ENCODE measurements at places on chromosomes 7 and 10.
A peak's percentile ranks its signal among the peaks of the same experiment; 100 is the strongest.

DNA sequence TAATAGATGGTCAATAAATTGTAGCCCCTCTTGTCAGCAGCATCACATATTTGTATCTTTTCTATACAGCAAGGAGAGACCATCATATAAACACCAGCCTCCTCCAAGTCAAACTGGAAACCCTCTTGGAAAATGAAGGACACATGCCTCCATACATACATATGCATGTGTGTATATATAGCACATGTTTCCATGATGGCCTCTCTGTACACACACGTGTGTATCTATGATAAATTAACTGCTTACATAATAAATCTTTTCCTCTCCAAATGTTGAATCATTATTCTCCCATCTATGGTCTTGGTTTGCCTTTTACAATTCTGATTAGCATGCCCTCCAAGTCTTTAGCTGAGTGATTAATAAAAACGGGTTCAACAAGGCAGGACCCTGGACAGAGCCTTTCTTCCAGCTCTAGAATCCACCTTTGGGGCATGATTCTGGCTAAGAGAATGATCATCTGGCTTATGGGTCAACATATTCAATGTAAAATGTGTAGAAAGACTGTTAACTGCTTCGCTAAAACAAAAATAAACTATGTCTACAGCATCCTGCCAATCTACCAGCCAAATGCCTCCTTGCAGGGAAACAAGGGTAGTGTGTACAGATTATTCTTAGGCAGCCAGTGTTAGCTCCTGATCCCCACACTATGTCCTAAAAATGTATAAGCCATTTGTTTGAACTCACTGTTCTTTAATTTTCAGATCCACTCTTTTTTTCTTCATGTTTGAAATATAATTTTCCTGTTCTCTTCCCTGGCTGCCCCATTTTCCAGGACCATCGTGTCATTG is 70.0 kb downstream of the CRTAC1 start:
- H3K27ac ChIP-seq, result no peak overlapping the region
- H3K4me3 ChIP-seq, result no peak overlapping the region
- H3K4me1 ChIP-seq, result no peaks in the 10 kb centered on the region
- no peak for DNase-seq
- H3K36me3 ChIP-seq, result no peaks in the 10 kb centered on the region
- H3K27me3 ChIP-seq, result peaks cover 58% of the 10 kb centered on the region

- no peak overlapping the region for H3K27ac ChIP-seq
- H3K36me3 ChIP-seq, result no peaks in the 10 kb centered on the region
- H3K4me1 ChIP-seq, result no peaks in the 10 kb centered on the region
- no peak overlapping the region for H3K4me3 ChIP-seq
Observed at GRCh38 chr10:33889371-33889770, 554.9 kb upstream of the NRP1 start.

DNA sequence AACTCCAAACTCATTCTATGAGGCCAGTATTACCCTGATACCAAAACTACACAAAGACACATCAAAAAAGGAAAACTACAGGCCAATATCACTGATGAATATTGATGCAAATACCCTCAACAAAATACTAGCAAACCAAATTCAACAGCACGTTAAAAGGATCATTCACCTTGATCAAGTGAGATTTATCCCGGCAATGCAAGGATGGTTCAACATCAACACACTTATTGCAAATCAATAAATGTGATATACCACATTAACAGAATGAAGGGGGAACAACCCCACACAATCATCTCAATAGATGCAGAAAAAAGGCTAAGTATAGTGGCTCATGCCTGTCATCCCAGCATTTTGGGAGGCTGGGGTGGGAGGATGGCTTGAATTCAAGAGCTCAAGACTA is 19.9 kb downstream of the IDE start:
- no peak for DNase-seq
- no peak overlapping the region for H3K27ac ChIP-seq
- H3K36me3 ChIP-seq, result peaks cover 60% of the 10 kb centered on the region

DNA sequence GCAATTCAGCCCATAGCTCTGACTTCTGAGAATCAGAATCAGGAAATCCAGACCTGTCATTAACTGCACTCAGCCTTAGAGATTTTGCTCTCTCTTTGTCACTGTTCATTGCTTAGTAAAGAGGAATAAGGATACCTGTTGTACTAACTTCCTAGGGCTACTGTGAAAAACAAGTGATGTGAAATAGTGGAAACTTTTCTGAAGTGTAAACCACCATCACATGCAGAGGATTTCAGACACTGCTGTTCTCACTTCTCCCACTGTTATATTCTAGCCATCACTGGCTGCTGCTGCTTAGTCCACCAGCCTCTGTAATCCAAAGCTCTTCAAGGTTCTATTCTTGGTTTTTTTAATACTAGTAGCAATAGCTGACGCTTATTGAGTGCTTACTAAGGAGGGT is 129.6 kb upstream of the CCDC6 start:
- H3K4me1 ChIP-seq, result peaks cover 37% of the 10 kb centered on the region
- H3K36me3 ChIP-seq, result no peaks in the 10 kb centered on the region
- no peak overlapping the region for H3K27ac ChIP-seq
- H3K4me3 ChIP-seq, result no peak overlapping the region
- no peaks in the 10 kb centered on the region for H3K27me3 ChIP-seq

- H3K4me3 ChIP-seq, result no peak overlapping the region
- H3K27ac ChIP-seq, result no peak overlapping the region
- H3K4me1 ChIP-seq, result no peaks in the 10 kb centered on the region
- H3K27me3 ChIP-seq, result no peaks in the 10 kb centered on the region
Observed at GRCh38 chr10:128263891-128264688, 137.9 kb upstream of the MKI67 start.

GRCh38 chr7:132009778-132010177 is 453.4 kb upstream of the PODXL start:
- no peaks in the 10 kb centered on the region for H3K36me3 ChIP-seq
- no peaks in the 10 kb centered on the region for H3K4me1 ChIP-seq
- H3K27me3 ChIP-seq, result no peaks in the 10 kb centered on the region

DNA sequence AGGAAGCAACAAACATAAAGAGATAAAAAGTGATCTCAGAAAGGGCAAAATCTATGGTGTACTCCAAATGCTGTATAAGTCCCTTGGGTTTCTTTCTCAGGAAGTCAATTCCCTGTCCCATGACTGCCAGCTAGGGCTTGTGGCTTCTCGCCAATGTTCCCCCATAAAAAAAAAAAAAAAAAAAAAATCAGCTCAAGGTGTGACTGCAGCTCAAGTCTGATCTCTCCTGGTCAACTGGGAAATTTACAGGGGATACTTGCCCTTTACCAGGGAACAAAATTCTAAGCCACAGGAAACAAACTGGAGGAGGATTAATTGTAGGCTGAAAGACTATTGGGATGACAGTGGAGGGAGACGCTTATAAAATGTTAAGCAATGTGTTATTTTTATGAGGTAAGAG is 76.0 kb downstream of the PCGF5 start:
- no peak overlapping the region for H3K4me3 ChIP-seq
- no peak overlapping the region for H3K27ac ChIP-seq
- peaks cover 13% of the 10 kb centered on the region for H3K4me1 ChIP-seq
- DNase-seq, result no peak

DNA sequence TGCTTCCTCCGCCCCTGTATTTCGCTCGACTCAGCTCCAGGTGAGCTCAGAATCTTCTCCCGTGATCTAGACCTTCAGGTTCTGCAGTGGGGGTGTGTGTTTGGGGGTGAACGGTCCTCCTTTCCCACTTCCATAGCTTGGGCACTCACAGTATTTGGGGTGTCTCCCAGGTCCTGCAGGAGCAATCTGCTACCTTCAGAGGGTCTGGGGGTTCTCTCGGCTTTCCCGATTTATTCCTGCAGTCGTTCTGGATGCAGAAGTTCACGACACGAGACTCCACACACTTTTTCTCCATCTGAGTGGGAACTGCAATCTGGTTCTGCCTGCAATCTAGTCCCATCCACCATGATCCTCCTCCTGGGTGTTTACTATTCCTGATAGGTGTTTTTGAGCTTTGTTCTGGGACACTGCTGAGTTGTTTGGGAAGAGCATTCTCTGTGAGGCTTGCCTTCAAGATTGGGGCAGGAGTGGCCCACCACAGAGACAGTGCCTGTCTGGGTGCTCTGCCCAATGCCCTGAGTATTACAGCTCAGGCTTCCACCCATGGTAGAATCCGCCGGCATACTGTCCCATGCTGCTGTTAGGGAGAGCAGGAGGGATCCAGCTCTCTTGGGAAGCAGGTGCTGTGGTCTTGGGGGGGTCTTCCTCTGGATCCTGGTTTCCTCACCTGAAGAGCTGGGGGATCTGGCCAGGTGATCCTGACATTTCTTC is 29.8 kb downstream of the JAKMIP3 start:
- DNase-seq, result no peak
- no peak overlapping the region for H3K27ac ChIP-seq
- no peaks in the 10 kb centered on the region for H3K36me3 ChIP-seq
- no peaks in the 10 kb centered on the region for H3K27me3 ChIP-seq
- H3K4me3 ChIP-seq, result no peak overlapping the region
- H3K4me1 ChIP-seq, result no peaks in the 10 kb centered on the region

DNA sequence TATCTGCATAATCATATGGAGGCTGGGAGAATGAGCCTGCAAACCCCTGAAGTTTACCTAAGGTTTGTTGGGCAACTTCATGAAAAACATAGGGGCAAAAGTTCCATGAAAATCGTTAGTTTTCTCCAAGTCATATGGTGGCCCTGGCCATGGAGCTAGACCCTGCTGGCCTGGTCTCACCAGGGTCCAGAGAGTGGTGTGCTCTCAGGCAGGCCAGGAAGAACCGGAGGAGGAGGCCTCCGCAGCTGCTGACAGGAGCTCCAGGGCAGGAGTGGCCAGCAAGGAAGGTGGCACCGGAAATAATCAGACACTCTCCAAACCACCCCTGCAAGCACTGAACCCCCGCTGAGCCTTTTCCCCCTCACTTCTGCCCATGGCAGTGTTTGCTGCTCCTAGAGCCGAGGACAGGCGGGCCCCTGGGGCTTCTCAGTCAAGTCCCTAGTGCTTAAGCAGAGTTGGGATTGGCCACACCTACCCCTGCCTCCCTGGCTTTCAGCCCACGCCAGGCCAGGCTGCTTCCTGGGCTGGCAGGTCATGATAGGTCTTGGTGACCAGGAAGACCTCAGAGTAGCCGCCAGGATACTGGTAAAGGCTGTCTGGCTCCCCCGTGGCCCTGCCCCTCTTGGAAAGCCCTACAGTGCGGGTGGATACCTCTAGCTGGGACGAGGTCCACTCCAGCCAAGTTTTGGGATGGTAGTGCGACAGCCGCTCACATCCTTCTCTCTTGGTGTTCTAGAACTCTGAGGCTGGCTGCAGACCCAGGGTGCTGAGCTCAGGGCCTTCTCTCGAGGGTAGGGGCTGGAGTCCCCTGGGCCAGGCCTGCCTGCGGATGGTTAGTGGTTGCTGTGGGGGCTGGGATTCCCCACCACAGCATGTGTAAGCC is 242.8 kb downstream of the MGMT start:
- H3K27me3 ChIP-seq, result no peaks in the 10 kb centered on the region
- no peak for DNase-seq
- no peaks in the 10 kb centered on the region for H3K36me3 ChIP-seq
- H3K4me3 ChIP-seq, result no peak overlapping the region
- no peak overlapping the region for H3K27ac ChIP-seq

- peak overlapping the region; percentile 95 for H3K4me3 ChIP-seq
- no peak for DNase-seq
- H3K36me3 ChIP-seq, result peaks cover 18% of the 10 kb centered on the region
- H3K4me1 ChIP-seq, result peaks cover 39% of the 10 kb centered on the region
- H3K27me3 ChIP-seq, result no peaks in the 10 kb centered on the region
- peak overlapping the region; percentile 100 for H3K27ac ChIP-seq
Observed at GRCh38 chr10:75398200-75398691, 3.3 kb downstream of the ZNF503 start.

GRCh38 chr7:152910545-152911225 is 151.1 kb downstream of the ACTR3B start:
- no peaks in the 10 kb centered on the region for H3K27me3 ChIP-seq
- no peak for DNase-seq
- no peak overlapping the region for H3K27ac ChIP-seq
- no peaks in the 10 kb centered on the region for H3K36me3 ChIP-seq
- H3K4me1 ChIP-seq, result no peaks in the 10 kb centered on the region

GRCh38 chr7:69435711-69436110 is 162.6 kb upstream of the AUTS2 start:
- peaks cover 50% of the 10 kb centered on the region for H3K4me1 ChIP-seq
- no peak overlapping the region for H3K27ac ChIP-seq
- H3K27me3 ChIP-seq, result no peaks in the 10 kb centered on the region
- no peaks in the 10 kb centered on the region for H3K36me3 ChIP-seq
- no peak for DNase-seq

GRCh38 chr10:113000442-113000841 is 50.4 kb downstream of the TCF7L2 start:
- H3K27me3 ChIP-seq, result no peaks in the 10 kb centered on the region
- peak overlapping the region; percentile 67 for H3K27ac ChIP-seq
- no peak for DNase-seq
- H3K36me3 ChIP-seq, result no peaks in the 10 kb centered on the region

- no peak overlapping the region for H3K4me3 ChIP-seq
- no peaks in the 10 kb centered on the region for H3K4me1 ChIP-seq
- DNase-seq, result no peak
- no peaks in the 10 kb centered on the region for H3K27me3 ChIP-seq
- H3K36me3 ChIP-seq, result no peaks in the 10 kb centered on the region
Observed at GRCh38 chr10:88642963-88643362, 21.3 kb upstream of the LIPF start.

DNA sequence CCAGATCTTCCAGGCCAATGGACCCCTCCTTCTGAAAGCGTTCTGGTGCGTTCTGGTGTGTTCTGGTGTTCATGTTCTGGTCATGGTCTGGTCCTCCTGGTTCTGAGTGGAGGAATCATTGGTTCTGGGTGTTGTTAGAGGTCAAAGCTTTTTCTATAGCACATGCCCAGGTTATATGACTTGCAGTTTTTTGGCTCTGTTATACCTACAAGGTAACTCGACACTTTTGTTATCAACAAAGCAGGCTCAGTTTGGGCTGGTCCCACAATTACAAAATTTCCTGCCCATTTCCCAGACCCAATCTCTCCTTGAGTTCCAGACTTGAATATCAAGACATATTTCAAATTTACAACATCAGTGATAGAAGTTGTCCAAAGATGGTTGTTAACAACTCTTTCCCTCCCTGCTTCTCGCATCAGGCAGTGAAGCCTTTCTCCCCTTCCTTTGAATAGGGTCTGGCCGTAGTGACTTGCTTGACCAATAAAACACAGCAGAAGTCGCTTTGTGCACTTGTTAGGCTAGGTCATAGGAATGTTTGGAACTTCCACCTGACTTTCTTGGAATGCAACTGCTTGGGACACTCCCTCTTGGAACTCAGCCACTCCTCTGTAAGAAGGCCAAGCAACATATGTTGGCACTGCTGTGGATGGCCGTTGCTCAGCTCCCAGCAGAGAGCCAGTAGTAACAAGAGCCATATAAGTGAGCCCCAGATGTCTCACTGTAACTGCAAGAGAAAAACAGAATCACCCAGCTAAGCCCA is 83.1 kb upstream of the STEAP1B start:
- H3K27ac ChIP-seq, result peak overlapping the region; percentile 21
- no peak overlapping the region for H3K4me3 ChIP-seq
- DNase-seq, result no peak
- no peaks in the 10 kb centered on the region for H3K27me3 ChIP-seq

GRCh38 chr7:44625526-44626471 is 19.4 kb downstream of the OGDH start:
- H3K27ac ChIP-seq, result no peak overlapping the region
- no peak overlapping the region for H3K4me3 ChIP-seq
- H3K36me3 ChIP-seq, result peaks cover 9% of the 10 kb centered on the region
- H3K27me3 ChIP-seq, result no peaks in the 10 kb centered on the region
- no peak for DNase-seq
- H3K4me1 ChIP-seq, result peaks cover 31% of the 10 kb centered on the region

GRCh38 chr7:114835303-114835702 is 86.6 kb upstream of the MDFIC start:
- H3K27me3 ChIP-seq, result no peaks in the 10 kb centered on the region
- no peak overlapping the region for H3K27ac ChIP-seq
- H3K4me3 ChIP-seq, result no peak overlapping the region
- no peak for DNase-seq
- H3K36me3 ChIP-seq, result no peaks in the 10 kb centered on the region

Measured in esophagus muscularis mucosa (tissue), 4 donors.